ENCODE measurements at places on chromosomes 12 and 14. TPM values are rescaled to one million over a fixed set of nuclear protein-coding genes. Genes with fewer than 3 reads are reported as not detected.

The IAPP gene
- total RNA-seq, result not detected

The OR11H6 gene
- total RNA-seq, result not detected

The WNT1 gene
- 0.10 TPM for total RNA-seq

The FGF23 gene
- total RNA-seq, result not detected

The HSPB8 gene
- total RNA-seq, result not detected

The PLEKHH1 gene
- total RNA-seq, result not detected

The HCAR1 gene
- total RNA-seq, result not detected

The SYT1 gene
- 2.5 TPM for total RNA-seq

The PPM1H gene
- total RNA-seq, result 1.3 TPM

The SIX4 gene
- 0.10 TPM for total RNA-seq

The CEBPE gene
- 0.21 TPM for total RNA-seq

The MANSC4 gene
- not detected for total RNA-seq

The SERPINA3 gene
- total RNA-seq, result not detected

The CLEC4A gene
- total RNA-seq, result 31.3 TPM
